ENCODE measurements at places on chromosomes 5 and 9.

GRCh38 chr5:34533582-34534522 lies 122.3 kb upstream of the RAI14 start:
- DNase-seq = no peak

DNA sequence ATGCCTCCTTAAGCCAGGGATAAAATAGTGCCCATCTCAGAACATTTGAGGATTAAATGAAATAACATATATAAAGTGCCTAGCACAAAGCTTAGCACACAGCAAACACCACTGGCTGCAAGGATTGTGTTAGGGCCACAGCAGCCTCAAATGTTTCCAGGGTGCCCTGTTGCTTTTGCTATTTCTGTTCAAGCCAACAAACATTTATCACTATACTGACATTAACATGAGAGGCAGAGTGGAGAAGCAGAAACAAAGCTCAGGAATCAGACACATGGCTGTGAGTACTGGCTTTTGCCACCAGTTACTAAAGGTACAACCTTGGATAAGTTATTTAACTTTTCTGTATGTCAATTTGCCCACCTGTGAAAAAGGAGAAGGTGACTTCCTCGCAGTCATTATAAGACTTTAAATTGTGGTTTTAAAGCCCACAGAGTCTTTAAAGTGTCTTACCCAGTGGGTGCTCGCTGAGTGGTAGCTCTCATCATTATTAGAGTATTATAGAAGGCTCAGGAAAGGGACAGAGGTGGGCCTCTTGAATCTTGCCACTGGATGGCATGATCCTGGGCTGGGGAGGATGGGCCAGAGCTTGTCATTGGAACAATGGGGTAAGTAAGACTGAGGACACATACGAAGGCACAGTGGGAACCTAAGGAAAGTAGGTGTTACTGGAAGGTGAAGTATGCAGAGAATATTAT lies 98.2 kb downstream of the MARCHF3 start:
- no peak for DNase-seq

DNA sequence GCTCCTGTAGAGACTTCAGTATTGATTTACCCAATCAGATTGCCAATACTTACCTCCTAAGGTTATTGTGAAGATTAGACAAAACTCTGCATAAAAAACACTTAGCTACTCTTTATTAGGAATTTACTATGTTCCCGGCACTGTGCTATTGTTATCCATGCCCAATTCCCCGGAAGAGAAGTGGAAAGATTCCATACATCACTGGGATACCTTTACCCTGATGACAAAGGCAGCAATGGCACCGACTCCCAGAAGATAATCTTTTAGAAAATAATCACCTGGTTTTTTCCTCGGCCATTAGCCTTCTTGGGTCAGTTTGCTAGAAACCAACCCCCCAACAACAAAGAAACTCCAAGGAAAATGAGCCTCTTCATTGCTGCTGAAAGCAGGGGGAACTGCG lies 226.0 kb downstream of the SNX18 start:
- no peak for DNase-seq

GRCh38 chr5:1513326-1514026 lies 10.3 kb downstream of the LPCAT1 start:
- DNase-seq = no peak

DNA sequence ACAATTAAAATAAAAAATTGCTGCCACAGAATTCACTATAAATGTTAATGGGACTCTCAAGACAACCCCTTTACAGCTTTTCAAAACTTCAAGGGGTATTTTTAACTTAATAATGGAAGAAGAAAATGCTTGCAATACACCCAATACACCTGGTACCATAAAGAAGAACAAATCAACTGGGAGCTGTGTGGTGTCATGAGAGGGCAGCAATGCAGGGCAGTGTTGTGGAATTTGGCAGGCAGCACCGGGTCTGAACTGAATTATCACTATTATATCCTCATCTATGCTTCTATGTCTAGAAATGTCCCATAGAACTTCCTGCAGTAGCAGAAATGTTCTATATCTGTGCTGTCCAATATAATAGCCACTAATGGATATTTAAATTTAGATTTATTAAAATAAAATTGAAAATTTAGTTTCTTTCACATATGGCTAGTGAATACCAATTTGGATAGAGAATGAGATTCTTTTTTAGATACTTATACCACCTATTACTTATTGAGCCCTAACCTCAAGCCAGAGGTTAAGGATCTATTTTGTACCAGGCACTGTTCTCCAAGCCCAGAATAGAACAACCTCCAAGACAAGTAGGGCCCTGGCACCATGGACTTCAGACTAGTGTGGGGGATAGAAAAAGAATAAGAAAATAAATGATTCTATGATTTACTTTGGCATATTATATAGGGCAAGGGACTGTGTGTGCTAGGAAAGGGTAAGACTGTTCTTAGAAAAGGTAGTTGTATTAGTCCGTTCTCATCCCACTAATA lies 265.3 kb downstream of the PDE4D start:
- no peak for DNase-seq

DNA sequence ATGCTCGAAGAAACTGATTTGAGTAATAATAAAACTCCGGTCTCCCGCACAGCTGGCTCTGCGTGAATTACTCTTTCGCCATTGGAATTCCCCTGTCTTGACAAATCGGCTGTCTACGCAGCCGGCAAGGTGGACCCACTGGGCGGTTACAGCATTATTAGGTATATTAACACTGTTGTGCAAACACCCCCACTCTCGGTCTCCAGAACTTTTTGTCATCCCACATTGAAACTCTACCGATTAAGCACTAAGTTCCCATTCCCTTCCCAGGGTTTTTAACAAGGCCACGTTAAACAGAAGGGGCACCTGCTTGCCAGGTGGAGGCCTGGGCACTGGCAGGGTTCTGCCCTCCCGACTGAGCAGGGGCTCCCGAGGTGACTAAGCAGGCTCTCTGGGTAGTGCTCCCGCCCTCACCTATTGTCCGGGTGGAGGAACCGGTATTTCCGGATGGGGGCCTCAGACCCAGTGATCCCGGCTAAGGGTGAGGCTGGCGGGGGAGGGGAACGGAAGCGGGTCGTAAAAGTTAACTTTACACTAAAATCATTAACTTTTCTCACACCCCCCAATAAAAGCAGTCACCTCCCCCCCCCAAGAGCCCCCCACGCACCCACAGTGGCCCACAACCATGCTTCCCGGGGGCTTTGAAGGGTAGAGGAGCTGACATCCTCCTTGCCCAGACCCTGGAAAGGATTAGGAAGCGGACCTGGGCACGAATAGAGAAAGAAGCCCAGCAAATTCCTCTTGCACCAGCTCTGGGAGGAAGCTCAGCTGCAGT lies 53.5 kb upstream of the TJP2 start:
- no peak for DNase-seq

- no peak for DNase-seq
These were observed 74.3 kb downstream of the MUSK start for GRCh38 chr9:110742741-110743371.

DNA sequence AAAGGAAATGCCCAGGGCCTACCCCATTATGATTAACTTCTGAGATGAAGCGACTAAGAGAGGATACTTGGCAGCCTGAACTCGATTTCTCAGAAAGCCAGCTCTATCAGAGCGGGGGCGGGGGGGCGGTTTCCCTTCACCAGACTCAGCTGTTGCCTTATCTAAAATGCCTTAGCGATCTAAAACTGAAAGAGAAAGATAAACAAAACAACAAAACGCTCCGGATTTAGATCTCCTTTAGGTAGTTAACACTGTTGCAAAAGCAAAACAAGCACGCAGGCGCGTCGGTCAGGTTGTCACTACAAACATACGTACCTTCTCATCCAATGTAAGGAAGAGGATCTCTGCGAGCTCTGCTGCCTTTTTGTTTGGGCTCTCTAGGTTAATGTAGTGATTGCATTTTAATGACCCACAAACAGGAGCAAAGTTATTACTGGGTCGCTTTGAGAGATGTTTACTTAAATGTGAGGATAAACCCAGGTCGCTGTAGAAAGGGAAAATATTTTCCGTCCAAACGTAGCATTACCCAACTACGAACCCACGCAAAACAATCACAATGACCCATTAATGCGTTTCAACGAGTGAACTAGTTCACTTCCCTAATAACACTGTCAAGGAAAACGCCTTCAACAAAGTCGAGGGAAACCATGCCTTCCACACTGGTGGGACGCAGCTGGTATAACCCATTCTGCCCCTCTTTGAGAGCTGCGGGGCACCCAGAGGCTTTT lies 982 bp downstream of the EPB41L4A start:
- DNase-seq = no peak

DNA sequence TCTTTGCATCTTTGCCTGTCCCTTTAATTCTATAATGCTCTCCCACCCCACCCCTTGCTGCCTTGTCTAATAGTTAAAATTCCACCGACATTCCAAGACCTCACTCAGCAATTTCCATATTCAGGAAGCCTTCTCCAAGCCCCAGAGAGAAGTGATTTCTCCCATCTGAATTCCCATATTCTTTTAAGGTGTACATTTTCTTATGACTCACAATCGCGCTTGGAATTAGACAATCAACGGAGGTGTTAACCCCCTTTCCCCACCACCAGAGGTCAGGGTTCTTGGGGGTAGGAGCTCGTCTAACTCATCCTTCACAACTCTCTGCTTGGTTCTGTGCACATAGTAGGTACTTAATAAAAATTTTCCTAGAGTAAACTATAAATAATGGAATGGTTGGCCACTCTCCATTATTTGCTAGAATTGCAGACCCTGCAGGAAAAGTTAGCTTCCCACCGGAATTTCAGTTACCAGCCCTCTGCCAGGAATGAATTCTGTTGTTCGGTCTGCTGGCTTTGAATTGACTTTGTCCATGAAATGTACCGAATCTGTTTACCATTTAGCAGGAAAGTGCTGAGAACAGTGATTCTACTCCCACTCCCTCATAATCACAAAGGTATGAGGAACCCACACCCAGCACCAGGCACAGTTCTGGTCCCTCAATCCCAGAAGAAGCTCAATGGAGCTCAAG lies 5.0 kb downstream of the KCNIP1 start:
- no peak for DNase-seq

- DNase-seq = no peak
These were observed 13.0 kb downstream of the SLC38A9 start for GRCh38 chr5:55699041-55699688.

DNA sequence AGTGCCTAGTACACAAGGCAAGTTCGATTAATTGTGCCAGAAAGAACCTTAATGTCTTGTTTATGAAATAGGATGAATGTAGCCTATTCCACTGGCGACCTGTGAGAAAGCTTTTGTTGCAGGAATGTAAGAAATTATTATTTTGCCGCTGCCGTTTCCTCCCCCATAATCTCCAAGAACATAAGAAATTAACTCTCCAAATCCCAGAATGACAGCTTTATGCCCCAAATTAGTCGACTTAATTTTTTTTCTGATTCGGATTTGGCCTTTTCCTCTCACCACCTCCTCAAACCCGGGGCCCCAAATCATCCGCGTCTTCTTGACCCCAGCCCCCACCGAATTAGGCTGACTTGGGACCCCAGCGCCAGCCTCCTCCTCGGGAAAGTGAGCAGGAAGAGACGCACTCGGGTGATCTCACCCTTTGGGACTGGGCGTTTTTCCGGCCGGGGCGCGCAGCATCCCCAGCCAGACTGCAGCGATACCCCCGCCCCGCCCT lies 682 bp upstream of the SPTAN1 start:
- DNase-seq = no peak

DNA sequence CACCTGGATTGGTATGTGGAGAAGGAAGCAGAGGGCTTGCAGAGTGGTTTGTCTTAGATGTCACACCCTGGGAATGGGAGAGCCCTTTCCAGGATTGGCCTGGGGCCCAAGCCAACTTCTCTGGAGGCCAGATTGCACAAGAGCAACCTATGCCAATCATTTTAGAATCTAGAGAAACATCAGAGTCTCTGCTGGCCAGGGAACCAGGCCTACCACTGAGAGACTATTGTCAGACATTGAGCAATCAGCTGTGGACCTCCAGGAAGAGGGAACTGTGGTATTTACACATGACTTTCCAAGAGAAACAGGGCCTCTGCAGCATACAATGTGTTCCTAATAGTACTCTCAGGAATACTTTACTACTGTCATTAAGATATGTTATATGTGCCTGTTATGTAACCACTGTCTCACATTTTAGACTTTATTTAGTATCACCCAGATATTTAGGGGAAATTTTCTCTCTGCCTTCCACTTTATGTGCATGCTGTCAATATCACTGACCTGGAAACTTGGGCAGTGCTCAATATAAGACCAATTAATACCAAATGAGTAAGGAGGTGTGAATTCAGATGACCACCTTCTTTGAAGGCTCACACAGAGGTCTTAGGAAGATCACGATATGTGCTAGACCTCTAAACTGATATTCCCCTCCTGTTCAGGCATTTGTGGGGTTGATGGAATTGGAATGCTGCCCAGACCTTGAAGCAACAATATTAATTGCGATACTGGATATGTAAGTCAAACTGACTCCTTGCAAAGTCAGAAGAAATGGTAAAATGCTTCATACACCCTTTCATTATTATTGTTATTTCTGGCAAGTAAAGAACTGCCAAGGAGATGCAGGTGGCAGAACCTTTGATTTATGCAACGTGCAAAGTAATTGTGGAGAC lies 20.5 kb upstream of the CCL28 start:
- no peak for DNase-seq

DNA sequence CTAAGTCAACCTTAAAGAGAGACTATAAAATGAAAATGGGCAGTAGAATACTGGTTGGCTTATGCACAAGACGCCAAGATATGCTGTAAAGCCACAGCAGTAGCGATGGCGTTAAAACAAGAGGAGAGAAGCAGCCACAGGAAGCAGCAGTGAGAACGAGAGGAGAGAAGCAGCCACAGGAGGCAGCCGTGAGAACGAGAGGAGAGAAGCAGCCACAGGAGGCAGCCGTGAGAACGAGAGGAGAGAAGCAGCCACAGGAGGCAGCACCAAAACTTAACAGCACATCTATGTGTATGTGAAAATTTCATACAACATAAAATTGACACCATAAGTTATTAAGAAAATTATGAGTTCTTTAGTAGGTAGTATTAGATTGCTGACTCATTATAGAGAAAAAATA lies 2318.6 kb upstream of the ACO1 start:
- DNase-seq = no peak

DNA sequence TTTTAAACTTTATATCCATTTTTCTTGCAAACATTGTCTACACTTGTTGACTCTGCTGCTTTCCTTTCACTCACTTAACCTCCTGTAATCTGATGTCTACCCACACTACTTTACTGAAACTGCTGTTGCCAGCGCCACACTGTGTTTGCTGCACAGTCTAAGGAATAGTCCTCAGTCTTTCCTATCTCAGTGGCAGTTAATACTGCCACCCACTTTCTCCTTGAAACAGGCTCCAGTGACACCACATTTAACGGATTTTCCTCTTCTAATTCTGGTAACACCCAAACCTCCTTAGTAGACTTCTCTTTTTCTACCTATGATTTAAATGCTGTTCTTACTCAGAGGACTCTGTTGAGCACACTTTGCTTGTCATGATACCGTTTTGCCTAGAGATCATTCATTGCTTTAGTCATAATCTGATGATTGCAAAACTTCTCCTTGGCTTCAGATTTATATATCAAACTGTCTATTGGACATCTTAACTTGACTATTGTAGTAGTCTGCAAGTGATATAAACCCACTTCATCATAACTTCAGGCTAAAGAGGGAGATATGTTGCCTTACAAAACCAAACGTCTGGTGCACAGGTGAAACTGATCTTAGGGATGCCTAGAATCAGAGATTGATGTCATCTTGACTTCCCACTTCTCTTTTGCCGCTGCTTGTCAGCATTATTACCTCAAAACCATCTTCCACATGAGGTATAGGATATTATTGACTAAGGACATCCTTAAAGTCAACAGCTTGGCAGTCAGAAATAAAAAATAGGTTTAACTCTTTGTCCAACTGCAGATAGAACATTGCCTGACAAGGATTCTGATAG lies 94.1 kb downstream of the CDC42SE2 start:
- DNase-seq = no peak

GRCh38 chr5:101278917-101279316 lies 375.8 kb upstream of the ST8SIA4 start:
- DNase-seq = no peak

Data from SHP77 treated with DMSO at 0.1 percent for 48 hours (cell line).